H9 (cell line): ENCODE measurements at places on chromosomes 4 and X. TPM values are rescaled to one million over a fixed set of nuclear protein-coding genes. Genes with fewer than 3 reads are reported as not detected.

The FAM9B gene
- total RNA-seq = not detected in 2 replicates

The CT45A5 gene
- total RNA-seq = not detected in 2 replicates

The CDS1 gene
- total RNA-seq = 7.5 TPM in 2 replicates

The STAP1 gene
- total RNA-seq = not detected in 2 replicates

- peaks cover 4% of the 10 kb centered on the region; the same call in 1 of the 2 replicates for H3K4me1 ChIP-seq
- no peak overlapping the region for H3K27ac ChIP-seq
- H3K36me3 ChIP-seq = no peaks in the 10 kb centered on the region; the same call in 2 of the 3 replicates
- no peaks in the 10 kb centered on the region for H3K27me3 ChIP-seq
- no peak for DNase-seq
- H3K4me3 ChIP-seq = no peak overlapping the region
These were observed 69.1 kb downstream of the RASL11B start for GRCh38 chr4:52931243-52931642.

DNA sequence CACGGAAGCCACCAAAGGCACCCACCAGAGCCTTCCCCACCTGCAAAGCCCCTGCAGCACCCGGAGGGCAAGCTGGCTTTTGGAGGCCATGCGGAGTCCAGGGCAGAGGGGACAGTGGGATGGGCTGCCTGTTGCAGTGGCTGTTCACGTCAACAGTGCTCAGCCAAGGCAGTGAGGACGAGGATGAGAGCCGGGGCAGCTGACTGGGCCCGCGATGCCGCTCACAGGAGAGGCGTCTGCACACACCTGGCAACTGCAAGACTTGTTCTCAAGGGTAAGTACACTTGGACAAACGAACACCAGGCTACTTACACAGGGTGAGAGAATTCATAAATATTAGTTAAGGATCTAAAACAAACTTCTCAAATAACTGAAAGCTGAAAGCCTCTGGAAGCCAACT, 19.6 kb downstream of the FGFR3 start:
- H3K27me3 ChIP-seq = no peaks in the 10 kb centered on the region
- DNase-seq = no peak
- peaks cover 35% of the 10 kb centered on the region for H3K36me3 ChIP-seq
- H3K4me3 ChIP-seq = no peak overlapping the region
- H3K4me1 ChIP-seq = no peaks in the 10 kb centered on the region

DNA sequence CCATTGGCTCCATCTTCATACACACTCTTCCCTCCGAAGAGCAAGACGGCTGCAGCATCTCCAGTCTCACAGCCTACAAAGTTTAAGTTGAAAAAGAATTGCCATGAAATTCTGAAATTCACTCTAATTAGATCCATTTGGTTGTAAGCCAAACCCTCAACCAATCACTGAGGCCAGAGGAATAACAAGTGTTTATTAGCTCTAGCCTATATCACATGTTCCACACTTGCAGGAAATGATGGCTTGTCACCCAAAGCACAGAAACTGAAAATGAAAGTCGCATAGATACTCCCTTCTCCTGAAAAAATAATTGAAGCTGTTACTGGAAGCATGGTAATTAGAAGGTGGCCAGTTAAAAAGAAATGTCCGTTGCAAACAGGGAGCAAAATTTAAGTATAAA, 1071.8 kb downstream of the CCSER1 start:
- H3K36me3 ChIP-seq = no peaks in the 10 kb centered on the region
- peaks cover 2% of the 10 kb centered on the region; the same call in 1 of the 2 replicates for H3K4me1 ChIP-seq
- no peak overlapping the region for H3K27ac ChIP-seq
- DNase-seq = no peak

DNA sequence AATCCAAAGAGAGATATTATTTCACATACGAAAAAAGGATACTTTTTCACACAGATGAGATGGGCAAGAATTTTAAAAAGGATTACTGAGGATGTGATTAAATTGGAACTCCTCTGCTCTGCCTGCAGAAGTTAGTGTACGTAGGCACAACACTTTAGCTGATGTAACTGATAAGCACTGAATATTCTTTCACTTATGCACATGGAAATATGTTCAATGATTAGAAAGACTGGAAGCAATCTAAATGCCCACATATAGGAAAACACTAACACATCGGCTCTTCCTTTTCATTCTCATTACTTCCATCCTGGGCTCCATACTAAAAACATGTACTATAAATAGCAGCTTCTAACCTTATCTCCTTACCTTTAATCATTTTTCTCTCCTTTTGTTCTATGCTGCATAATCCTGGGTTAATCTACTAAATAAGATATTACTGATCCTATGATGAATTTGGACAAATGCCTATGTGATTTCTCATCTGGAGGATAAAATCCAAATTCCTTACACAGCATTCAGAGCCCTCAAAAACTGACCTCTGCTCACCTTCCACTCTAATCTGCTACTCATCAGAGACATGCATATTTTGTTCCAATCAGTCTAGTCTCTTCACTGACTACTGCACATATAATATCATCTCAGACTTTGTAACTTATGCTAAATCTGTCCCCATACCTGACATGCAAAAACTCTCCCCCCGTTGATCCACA, 197.8 kb downstream of the PDGFC start:
- H3K27ac ChIP-seq = no peak overlapping the region
- no peaks in the 10 kb centered on the region for H3K27me3 ChIP-seq
- DNase-seq = no peak

DNA sequence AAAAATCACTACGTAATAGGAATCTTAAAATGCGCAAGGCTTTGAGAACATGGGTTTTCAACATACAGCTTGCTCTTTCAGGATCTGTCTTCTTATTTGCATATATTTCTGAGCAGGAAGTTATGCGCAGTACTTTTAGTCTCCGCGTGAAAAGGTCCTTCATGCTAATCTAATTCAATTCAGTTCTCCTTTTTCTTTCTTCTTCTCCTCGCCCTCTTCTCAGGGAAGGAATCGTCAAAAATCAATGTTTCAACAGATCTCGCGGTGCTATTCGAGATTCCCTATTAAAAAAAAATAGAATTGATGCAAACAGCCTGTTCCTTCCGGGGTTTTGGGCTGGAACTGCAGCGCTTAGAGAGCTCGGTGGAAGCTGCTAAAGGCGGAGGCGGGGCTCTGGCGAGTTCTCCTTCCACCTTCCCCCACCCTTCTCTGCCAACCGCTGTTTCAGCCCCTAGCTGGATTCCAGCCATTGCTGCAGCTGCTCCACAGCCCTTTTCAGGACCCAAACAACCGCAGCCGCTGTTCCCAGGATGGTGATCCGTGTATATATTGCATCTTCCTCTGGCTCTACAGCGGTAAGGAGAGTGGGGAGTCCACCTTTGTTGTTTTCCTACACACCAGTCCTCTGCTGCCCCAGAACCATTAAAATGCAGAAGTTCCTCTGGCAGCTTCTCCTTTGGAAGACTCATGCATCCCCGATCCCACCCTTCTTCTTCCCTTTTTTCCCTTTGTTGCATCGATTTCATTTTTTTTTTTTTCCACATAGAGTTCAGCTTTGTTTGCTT, at the start of the genes HMGN5 and SH3BGRL:
HMGN5 (minus strand) TSS at position 243 of the 785 bp plus-strand sequence. CDS start 80,364 bp downstream, outside the sequence.
SH3BGRL (plus strand) TSS at position 432 of the 785 bp plus-strand sequence; CDS start at position 531, 99 bp downstream.
- H3K27ac ChIP-seq = peak within 1 kb of the TSS; percentile 69
- DNase-seq = peak; percentile 80
- H3K4me1 ChIP-seq = no peaks in the 10 kb centered on the region
- peak within 1 kb of the TSS; percentile 91 for H3K4me3 ChIP-seq

DNA sequence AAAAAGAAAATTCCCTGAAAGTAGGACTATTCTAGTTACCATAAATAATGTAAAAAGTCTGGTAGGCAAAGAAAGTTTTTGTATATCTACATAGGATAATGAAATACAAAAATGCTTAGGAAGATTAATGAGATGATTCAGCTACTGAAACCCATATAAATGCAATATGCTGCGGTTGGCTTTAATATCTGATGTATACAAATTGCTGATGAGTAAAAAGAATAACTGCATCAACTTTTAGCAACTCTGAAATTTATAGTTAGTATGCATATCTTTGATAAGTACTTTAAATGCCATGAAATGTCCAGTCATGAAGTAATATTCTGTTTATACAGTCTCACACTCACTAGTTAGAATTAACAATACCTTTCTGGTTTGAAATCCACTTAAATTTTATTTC, 404.8 kb downstream of the TLL1 start:
- H3K27ac ChIP-seq = no peak overlapping the region
- no peaks in the 10 kb centered on the region for H3K4me1 ChIP-seq
- no peak for DNase-seq
- no peaks in the 10 kb centered on the region for H3K36me3 ChIP-seq
- H3K27me3 ChIP-seq = no peaks in the 10 kb centered on the region

DNA sequence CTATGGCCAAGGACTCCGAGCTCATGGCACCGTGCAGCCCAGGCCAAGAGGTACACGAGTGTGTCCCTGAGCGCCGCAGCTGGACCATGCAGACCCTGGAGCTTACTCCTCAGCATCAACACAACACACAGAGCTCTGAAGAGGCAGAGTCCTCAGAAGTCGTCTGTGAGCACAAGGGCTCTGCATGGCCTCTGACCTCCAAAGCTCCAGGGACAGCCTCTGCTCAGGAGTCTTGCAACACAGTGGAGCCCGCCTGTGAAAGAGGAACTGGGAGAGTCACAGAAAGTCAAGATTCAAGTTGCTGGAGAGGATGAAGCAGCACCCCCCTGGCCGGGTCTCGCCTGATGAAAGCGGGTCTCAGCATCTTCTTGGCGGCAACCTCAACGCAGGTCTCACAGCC, 2.9 kb downstream of the LRPAP1 start:
- H3K4me3 ChIP-seq = no peak overlapping the region
- DNase-seq = peak; percentile 25
- H3K27ac ChIP-seq = no peak overlapping the region
- no peaks in the 10 kb centered on the region; the same call in 1 of the 2 replicates for H3K27me3 ChIP-seq
- H3K36me3 ChIP-seq = peaks cover 8% of the 10 kb centered on the region
- H3K4me1 ChIP-seq = no peaks in the 10 kb centered on the region

- peaks cover 87% of the 10 kb centered on the region for H3K27me3 ChIP-seq
- H3K4me3 ChIP-seq = peak overlapping the region; percentile 80
- no peak for DNase-seq
- no peaks in the 10 kb centered on the region for H3K36me3 ChIP-seq
- H3K27ac ChIP-seq = no peak overlapping the region
These were observed 6.3 kb upstream of the LETM1 start for GRCh38 chr4:1862055-1862911.

GRCh38 chr4:1594871-1595788, 89.0 kb downstream of the FAM53A start:
- H3K4me1 ChIP-seq = no peaks in the 10 kb centered on the region
- no peak overlapping the region for H3K4me3 ChIP-seq
- no peak for DNase-seq
- no peak overlapping the region for H3K27ac ChIP-seq

- H3K36me3 ChIP-seq = peaks cover 19% of the 10 kb centered on the region
- H3K27me3 ChIP-seq = no peaks in the 10 kb centered on the region
- no peak overlapping the region for H3K4me3 ChIP-seq
- no peak for DNase-seq
- H3K4me1 ChIP-seq = peaks cover 6% of the 10 kb centered on the region; the same call in 1 of the 2 replicates
These were observed 31.0 kb downstream of the FRYL start for GRCh38 chr4:48748949-48749596.

- no peaks in the 10 kb centered on the region for H3K36me3 ChIP-seq
- H3K27me3 ChIP-seq = no peaks in the 10 kb centered on the region
- no peak overlapping the region for H3K27ac ChIP-seq
These were observed 12.5 kb downstream of the RELL1 start for GRCh38 chr4:37673538-37674192.

DNA sequence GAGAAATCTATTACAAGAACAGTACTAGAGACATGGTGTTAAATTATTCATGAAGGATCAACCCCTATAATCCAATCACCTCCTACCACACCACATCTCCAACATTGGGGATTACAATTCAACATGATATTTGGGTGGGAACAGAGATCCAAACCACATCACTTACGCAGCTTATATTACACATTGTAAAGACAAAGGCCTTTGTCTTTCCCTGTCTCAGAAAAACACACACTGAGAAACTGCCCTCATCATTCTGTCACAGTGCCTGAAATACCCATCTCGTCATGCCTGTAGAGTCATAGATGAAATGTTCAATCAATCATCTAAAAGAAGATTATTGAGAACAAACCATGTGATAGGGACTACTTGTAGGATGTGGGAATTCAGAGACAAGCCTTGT, 558.8 kb upstream of the GRIA3 start:
- H3K27ac ChIP-seq = no peak overlapping the region
- H3K4me3 ChIP-seq = no peak overlapping the region
- H3K36me3 ChIP-seq = peaks cover 4% of the 10 kb centered on the region; the same call in 1 of the 2 replicates
- H3K27me3 ChIP-seq = no peaks in the 10 kb centered on the region

- H3K27me3 ChIP-seq = no peaks in the 10 kb centered on the region
- H3K4me1 ChIP-seq = peaks cover 3% of the 10 kb centered on the region
- H3K4me3 ChIP-seq = peak overlapping the region; percentile 99
- no peak for DNase-seq
These were observed 1.8 kb downstream of the WDR44 start for GRCh38 chrX:118347736-118348135.

- no peak overlapping the region for H3K27ac ChIP-seq
- no peaks in the 10 kb centered on the region for H3K36me3 ChIP-seq
- H3K4me1 ChIP-seq = no peaks in the 10 kb centered on the region
- no peaks in the 10 kb centered on the region for H3K27me3 ChIP-seq
These were observed 73.8 kb downstream of the FBXW7 start for GRCh38 chr4:152462047-152462446.

GRCh38 chr4:32140636-32141035, 1420.5 kb downstream of the PCDH7 start:
- H3K27ac ChIP-seq = no peak overlapping the region
- H3K4me1 ChIP-seq = no peaks in the 10 kb centered on the region
- DNase-seq = no peak

- DNase-seq = no peak
- peaks cover 5% of the 10 kb centered on the region; the same call in 2 of the 3 replicates for H3K36me3 ChIP-seq
- H3K4me3 ChIP-seq = no peak overlapping the region
- no peaks in the 10 kb centered on the region for H3K27me3 ChIP-seq
These were observed 23.8 kb downstream of the VCX2 start for GRCh38 chrX:8147226-8147625.

- H3K36me3 ChIP-seq = no peaks in the 10 kb centered on the region
- no peak overlapping the region for H3K4me3 ChIP-seq
- no peak overlapping the region for H3K27ac ChIP-seq
- no peaks in the 10 kb centered on the region for H3K4me1 ChIP-seq
- H3K27me3 ChIP-seq = no peaks in the 10 kb centered on the region
These were observed 28.8 kb upstream of the CFAP47 start for GRCh38 chrX:35890699-35891098.

DNA sequence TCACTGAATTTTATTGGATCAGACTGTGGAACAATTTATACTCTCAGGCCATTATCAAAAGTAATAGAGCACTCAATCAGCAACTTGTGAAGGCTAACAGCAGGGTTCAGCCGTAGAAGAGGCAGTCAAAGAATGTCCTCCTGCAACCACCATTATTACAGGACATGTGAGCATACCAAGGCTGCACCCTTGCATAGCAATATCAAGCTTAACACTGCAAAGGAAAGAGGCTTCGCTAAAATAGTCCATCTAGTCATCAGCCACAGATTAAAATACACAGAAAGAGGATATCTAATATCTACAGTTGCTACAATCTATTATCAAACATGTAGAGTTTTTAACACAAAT, 42.9 kb upstream of the TMPRSS11B start:
- no peak overlapping the region for H3K4me3 ChIP-seq
- H3K27ac ChIP-seq = no peak overlapping the region
- H3K27me3 ChIP-seq = no peaks in the 10 kb centered on the region
- peaks cover 9% of the 10 kb centered on the region; the same call in 2 of the 3 replicates for H3K36me3 ChIP-seq

GRCh38 chr4:104811727-104812126, 317.0 kb upstream of the CXXC4 start:
- no peak overlapping the region for H3K27ac ChIP-seq
- no peaks in the 10 kb centered on the region for H3K4me1 ChIP-seq
- H3K4me3 ChIP-seq = no peak overlapping the region
- H3K27me3 ChIP-seq = no peaks in the 10 kb centered on the region
